Epithelial cell of prostate (primary cell): ENCODE measurements at places on chromosomes 2 and 18.

- DNase-seq, result no peak
Observed at GRCh38 chr18:39600894-39601293, 2035.3 kb upstream of the CELF4 start.

DNA sequence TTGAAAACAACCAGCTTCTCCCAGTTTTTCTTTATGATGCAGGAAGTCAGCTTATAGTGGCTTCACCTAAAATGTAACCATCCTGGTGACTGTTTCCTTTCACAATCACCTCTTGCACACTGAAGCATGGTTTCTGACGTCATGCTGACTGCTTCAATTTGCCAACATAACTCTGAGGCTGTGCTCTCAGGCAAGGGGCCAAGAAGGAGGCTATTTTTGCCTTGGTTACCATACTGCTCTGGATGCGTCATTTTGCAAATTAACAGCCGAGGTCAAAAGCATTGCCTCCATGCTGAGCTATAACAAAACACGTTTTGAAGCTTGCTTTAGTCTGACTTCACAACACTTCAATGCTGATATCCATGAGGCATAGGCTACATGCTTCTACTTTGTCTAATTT, 397.8 kb downstream of the METTL4 start:
- DNase-seq, result no peak

DNA sequence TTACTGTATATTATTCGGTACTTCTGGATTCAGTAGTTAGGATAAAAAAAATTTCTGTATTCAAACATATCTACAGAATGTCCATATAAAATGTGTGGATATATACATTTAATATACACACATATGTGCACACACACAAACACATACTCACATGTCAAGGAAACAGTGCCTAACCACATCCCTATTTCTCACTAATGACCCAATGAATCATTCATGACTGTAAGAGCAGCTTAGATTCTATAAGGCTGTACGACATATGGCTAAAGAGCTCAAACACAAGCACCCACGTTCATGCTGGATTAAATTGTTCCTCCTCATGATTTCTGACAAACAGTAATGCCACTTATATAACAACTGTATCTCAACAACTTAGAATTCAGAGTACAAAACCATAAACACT, 457.3 kb downstream of the ADCYAP1 start:
- DNase-seq, result no peak

DNA sequence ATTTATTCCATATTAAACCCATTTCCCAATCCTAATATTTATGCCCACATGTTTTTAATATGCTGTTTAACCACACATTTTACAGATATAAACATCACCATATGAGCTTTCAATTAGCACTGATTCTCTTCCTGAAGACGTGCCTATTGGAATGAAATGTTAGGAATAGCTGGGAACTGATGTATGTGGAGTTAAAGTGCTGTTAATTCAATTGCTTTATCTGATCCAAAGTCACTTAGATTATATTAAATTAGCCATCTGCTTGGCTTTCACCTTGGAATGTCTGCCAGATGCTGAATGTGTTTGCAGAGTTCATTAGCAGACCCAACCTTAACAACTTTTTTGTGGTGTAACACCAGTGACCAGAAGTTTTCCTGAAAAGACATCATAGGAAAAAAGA, 942.9 kb upstream of the KLHL29 start:
- DNase-seq, result no peak

DNA sequence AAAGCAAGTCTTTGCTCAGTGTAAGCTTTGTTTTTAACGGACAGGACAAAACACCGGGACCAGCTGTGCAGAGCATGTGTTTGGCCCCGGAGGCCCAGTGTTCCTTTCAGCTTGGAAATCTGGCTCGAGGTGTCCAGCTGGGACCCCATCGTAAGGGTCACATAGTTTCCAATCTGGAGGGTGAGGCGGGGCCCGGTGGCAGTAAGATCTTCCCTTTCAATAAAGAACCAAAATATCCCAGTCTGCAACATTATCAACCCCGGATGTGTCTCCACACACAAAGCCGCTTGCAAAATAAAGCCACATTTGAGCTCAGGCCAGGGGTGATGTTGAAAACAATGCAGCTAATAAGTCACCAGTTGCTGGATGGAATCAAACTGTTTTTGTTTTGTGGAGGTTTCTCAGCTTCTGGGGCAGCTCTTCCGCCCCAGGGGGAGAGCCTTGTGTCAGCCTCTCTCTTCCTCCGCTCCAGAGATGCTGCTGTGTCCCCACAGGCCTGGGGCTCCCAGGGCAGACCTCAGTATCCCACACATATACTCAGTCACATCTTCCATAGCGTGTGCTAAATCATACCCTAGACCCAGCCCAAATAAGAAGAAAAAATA, 138.6 kb upstream of the GLI2 start:
- no peak for DNase-seq

- peak; percentile 55 for DNase-seq
Observed at GRCh38 chr2:48250943-48251342, 279.0 kb upstream of the STON1 start.

GRCh38 chr18:40926679-40927078, 1028.4 kb upstream of the PIK3C3 start:
- no peak for DNase-seq

DNA sequence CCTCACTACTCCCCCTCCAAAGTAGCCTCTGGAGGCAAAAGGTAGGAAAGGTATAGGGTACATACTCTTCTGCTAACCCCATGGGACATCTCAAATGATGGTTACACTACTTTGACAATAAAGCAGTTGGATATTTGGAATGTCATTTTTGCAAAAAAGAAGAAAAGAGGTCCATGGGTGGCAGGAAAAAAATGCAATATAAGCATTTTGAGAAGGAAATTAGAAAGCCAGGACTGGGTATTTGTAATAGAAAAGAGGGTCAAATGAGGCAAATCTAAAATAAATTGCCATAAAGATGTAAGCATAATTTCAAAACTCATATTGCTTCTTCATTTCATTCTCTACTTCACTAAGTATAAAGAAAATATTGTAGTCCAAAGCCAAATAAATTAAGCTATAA, 280.2 kb downstream of the NOL4 start:
- no peak for DNase-seq

GRCh38 chr2:133975676-133976428, 278.0 kb upstream of the MGAT5 start:
- no peak for DNase-seq

- no peak for DNase-seq
Observed at GRCh38 chr2:187869195-187869594, 315.0 kb upstream of the TFPI start.

DNA sequence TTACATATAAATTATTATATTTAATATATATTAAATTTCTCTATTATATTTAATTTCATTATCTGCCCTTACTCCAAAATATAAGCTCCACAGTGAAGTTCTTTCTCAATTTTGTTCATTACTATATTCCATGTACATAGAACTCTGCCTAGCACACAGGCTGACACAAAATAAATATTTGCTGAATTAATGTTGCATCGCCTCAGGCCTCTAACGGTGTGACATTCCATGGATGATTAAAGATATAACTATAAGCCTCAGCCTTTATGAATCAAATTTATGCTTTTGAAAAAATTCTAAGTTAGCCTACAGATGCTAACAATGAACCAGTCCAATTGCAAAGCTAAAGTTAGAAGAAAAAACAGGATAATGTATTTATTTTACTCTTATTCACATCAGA, 1337.2 kb upstream of the NRXN1 start:
- DNase-seq, result no peak

DNA sequence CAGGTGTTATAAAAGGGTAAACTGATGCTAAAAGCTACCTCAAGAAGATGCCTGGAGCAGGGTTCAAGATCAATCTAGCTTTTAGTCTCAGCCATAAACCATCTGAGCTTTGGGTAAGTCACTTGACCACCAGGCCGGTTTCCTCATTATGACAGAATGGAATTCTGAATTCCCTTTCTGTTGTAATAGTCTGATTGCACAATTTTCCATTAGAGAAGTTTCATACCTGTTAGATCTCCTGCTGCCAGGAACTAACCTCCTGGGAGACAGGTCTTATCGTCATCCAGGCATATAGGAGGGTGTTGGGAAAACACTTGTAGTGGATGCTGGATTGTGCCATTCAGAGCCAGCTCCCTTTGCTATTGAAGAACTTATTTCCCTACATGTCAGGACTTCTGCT, 272.5 kb downstream of the TDRD15 start:
- no peak for DNase-seq

DNA sequence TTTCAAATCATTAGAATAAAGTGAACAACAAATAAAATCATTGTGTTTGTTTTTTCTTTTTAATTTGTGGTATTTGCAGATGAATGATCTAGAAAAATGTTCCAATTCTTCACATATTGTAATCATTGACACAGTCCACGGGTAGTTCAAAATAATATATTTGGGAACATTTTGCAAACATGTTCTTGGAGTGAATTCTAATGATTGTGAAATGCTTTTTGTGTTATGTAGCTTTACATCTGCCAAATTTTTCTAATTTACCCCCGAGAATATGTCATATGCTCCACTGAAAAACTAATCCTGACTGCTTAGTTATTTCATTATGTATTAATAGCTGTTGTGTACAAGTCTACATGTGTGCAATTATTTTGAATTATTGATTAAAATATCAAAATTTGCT, 1468.4 kb upstream of the NXPH2 start:
- DNase-seq, result no peak

DNA sequence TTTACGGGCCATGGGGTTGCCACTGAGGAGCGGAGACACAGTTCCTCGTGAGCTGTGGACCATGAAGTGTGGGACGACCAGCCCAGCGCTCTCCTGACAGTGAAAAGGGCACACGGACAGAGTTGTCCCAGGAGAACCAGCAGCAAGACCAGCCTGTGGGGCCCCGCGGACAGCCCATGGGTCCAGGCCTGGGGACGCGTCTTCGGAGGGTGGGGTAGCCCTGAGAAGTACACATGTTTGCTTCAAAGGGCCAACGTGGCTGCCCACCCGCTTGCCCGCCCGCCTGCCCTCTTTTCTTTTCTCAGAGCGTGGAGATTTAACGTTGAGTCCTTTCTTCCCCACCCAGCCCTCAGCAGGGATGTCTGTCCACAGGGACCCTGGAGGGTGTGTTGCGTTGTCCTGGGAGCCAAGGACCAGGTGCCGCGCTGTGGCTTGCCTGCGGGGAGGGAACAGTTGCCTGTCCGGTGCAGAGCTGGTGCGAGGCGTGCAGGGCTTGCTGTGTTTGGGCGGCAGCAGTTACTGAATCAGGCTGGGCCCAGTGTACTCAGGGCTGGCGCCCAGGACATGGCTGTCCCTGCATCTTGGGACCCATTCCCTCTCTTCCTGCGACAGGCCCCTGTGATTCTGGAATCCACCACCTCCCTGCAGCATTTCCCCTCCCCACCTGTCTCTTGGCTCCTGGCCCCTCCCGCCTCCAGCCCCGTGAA, 120.1 kb upstream of the HDAC4 start:
- no peak for DNase-seq

- DNase-seq, result no peak
Observed at GRCh38 chr2:19854596-19855541, 46.9 kb downstream of the TTC32 start.
